NCI-H1694 (cell line): ENCODE measurements at places on chromosomes 6 and 20.

DNA sequence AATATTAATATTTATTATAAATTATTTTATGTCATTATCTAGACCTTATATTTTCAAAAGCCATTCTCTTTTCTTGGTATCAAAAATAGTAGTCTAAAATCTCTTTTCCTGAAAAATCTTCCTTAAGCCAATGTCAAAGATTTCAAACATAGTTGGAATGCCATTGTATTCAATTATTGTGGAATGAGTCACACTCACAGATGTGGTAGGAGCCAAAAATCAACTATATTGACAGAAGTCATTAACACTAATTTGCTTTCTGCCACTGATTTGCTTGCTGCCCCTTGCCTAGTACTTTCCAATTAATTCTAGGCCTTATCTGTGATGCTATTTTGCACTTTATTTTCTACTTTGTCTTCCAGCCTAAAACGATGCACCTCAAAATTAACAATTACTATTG, 1326.3 kb upstream of the GJE1 start:
- no peak for DNase-seq

DNA sequence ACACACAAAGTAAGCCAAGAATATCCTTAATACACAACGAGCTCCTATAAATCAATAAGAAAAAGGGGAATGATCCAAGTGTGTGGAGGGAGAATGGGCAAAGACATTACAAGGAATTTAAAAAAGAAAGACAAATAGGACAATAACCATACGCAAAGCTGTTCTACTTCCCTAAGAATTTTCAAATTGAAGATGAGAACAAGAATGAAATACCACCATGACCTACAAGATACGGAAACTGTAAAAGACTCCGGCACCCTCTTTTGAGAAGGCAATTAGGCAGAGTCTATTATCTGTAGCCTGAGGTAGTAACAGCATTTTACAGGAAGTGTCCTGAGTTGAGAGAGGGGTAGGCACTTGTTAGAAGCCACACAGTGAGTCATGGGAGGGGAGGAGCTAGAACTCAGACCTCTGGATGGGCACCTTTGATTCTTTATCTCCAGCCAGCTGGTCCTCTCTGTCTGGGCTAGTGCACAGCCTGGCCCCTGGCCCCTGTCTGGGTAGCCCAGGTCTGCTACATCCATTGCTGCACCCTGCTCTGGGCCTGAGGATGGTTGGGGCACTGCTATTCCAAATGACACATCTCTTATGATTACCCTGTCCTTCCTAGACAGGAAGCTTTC, 15.3 kb downstream of the RSPO4 start:
- DNase-seq, result no peak

DNA sequence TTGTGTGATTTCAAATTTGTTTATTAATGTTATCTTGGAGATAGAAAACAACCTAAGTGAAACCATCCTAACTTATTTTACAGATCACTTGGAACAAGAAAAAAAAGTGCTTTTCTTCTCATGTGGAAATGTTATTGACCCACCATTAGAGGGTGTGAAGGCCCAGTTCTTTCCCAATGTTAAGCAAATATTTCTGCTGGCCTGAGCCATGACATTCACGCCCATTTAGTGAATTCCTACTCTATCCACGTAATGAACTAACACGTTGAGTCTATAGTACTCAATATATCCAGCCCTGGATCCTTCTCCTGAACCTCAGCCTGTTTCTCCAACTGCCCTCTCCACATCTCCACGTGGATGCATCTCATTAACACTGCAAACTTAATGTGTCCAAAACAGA, 180.6 kb upstream of the ZFP64 start:
- no peak for DNase-seq

GRCh38 chr6:119313937-119314884, 35.4 kb downstream of the MAN1A1 start:
- DNase-seq, result no peak
